Camera-type eye (tissue), 1 donor: ENCODE measurements at places on chromosomes 11 and 22. TPM values are rescaled to one million over a fixed set of nuclear protein-coding genes. Genes with fewer than 3 reads are reported as not detected.

GLYAT gene
- total RNA-seq: not detected

SC5D gene
- 53.1 TPM for total RNA-seq

GNAZ gene
- 37.5 TPM for total RNA-seq

SCN2B gene
- total RNA-seq: 7.4 TPM

CHST1 gene
- 5.6 TPM for total RNA-seq

CCDC15 gene
- 5.2 TPM for total RNA-seq

TRPM5 gene
- 0.11 TPM for total RNA-seq

CLDN5 gene
- 74.5 TPM for total RNA-seq

SLC22A8 gene
- total RNA-seq: 8.5 TPM

BBOX1 gene
- total RNA-seq: 2.5 TPM

SSTR3 gene
- total RNA-seq: 0.11 TPM

SCGB2A2 gene
- not detected for total RNA-seq

C11orf65 gene
- total RNA-seq: 4.2 TPM

OR52N4 gene
- not detected for total RNA-seq

MRPL48 gene
- total RNA-seq: 23.8 TPM

SLC3A2 gene
- total RNA-seq: 115 TPM

ISX gene
- total RNA-seq: not detected

TNRC6B gene
- 116 TPM for total RNA-seq

DDTL gene
- total RNA-seq: not detected

ACRV1 gene
- total RNA-seq: not detected

CRACR2B gene
- total RNA-seq: 9.5 TPM

PKDREJ gene
- total RNA-seq: 0.05 TPM

FGF19 gene
- 1.2 TPM for total RNA-seq

YDJC gene
- 9.2 TPM for total RNA-seq

ANKK1 gene
- total RNA-seq: 0.33 TPM
